ENCODE measurements at places on chromosomes 1 and 21.

GRCh38 chr21:14991957-14992356 lies 72.8 kb downstream of the NRIP1 start:
- no peak for DNase-seq

DNA sequence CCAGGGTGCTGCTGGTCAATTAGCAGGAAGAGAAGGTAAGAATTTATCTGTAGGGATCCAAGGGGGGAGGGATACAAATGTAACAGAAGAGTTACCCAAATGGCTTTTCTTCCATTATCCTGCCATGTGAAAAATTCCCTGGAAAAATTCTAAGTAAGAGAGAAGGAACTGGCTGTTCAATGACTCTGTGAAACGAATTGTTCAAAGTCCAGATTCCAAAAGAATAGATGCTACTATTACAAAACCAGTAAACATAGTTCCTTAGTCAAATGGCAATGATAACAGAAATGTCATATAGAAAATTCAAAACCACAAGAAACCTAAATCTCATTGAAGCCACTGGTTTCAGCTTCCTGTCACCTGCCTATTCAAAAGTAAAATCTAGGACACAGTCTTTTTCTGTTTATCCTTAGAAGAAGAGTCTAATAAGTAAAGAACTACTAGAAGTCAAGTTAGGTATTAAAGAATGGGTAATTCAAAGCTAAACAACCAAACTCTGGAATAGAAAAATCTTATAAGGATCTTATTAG lies 102.6 kb downstream of the ZNF644 start:
- no peak for DNase-seq

DNA sequence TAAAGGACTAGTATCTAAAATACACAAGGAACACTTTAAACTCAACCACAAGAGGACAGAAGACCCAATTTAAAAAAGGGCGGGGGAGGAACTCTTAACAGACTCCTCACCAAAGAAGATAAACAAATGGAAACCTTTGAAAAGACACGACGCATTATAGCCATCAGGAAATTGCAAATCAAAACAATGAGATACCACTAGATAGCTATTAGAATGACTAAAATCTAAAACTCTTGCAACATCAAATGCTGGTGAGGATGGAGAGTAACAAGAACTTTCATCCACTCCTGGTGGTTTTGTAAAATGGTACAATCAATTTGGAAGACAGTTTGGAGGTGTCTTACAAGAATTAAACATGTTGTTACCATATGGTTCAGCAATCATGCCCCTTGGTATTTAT lies 708.2 kb downstream of the BRINP3 start:
- DNase-seq = no peak

- no peak for DNase-seq
Measured at GRCh38 chr1:240096974-240097373, 5.3 kb downstream of the FMN2 start.

- no peak for DNase-seq
Measured at GRCh38 chr1:188986745-188987417, 1490.8 kb downstream of the BRINP3 start.

DNA sequence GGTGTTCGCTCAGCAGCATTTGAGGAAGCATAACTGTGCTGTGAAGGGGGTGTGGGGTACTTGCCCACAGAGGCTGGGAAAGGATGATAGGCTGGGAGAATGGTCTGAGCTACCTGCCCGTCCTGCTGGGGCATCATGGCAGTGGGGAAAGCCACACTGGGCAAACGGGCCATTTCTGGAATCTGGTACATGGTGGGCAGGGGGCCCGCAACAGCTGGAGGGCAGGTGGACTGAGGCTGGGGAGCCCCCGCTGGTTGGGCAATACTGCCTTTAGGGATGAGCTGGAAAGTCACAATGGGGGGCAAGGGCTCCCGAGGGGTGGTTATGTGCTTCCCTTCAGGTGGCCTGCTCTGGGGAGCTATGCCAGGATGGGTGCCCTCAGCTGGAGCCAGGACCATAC lies 19.2 kb upstream of the ADAM30 start:
- no peak for DNase-seq

- no peak for DNase-seq
Measured at GRCh38 chr1:220894025-220894923, 15.0 kb downstream of the HLX start.

DNA sequence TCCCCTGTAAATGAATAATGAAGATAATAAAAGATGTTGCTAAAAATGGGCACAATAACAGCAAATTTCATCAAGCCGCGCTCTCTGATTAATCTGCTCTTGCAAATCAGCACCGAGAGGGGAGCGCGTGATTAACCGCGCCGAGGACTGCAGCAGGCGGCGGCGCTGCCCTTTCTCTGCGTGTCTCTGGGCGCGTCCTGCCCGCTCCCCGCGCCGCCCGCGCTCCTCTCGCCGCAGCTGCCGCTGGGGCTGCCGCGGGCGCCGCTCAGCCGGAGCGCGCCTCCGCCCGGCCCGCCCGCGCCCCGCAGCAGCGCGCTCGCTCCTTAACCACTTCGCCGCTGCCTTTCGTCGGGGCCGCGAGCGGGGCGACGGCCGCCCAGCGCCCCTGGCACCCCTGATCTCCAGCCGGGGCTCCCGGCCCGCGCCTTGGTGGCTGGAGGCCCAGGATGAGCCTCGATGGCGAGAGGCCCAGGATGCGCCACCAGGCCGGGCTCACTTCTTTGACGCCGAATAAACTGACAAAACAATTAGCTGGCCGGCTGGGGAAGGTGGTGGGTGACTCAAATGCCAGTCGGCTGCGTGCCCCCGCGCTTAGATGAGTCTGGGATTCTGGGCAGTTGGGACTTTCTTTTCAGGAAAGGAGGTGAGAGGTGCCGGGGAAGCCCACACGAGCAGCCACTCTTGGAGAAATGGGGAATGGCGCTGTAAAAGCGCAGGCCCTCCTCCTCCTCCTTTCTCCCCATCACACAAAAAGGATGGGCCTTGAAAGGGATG lies 221.4 kb upstream of the PKN2 start:
- no peak for DNase-seq

DNA sequence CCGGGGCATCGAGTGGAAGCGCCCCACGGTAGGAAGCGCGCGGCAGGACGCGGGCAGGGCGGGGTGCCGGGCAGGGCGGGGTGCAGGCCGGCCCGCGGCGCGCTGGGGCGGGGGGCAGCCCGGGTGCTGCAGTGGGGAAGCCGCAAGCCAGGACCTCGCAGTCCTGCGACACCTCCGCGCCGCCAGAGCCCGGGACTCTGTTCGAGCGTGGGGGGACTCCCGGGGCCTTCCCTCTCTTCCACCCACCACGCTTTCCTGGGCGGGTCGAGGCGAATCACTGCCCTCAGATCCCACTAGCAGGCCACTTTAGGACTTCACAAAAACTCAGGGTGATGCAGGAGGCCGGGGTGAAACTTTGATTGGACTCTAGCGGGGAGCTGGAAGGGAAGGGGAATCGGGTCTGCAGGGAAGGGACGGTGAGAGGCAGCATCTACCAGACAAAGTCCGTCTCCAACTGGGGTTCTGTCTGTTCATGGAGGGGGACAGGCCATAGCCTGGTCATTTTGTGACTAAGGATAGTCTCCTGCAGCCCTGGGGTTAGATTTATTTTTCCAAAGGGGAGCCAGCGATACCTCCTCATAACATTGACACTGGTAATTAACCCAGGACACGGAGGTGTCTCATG lies 623 bp downstream of the CAPN2 start:
- peak; percentile 28 for DNase-seq

DNA sequence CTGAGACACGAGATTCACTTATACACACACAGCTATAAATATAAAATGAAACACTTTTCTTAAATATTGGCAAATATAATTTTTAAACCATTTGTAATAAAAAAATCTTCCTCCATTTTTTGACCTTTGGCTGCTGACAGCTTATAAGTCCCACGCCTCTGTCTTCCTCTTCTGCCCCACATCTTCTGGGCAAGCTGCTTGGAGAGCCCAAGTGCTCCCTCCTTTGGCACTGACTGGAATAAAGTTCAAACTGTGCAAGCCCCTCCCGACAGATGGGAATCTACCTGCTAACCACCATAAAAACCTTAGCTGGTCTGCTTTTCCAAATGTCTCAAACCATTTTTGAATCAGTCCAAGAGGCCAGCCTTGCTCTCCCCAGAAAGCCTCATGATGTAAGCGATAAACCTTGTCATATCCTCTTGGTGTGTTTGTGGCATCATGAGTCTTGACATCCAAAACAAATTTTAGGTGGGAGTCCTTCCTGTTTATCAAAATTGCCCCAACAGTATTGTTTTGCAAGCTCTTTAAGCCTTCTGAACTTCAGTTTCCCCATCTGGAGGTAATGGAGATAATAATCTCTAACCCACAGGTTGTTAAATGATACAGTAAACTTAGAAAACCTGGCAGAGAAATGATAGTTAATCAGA lies 99.8 kb downstream of the SNX7 start:
- no peak for DNase-seq
